ENCODE measurements at places on chromosomes 2 and 18.
A peak's percentile ranks its signal among the peaks of the same experiment; 100 is the strongest.

GRCh38 chr2:8086796-8087479 lies 594.9 kb upstream of the ID2 start:
- no peak overlapping the region for H3K27ac ChIP-seq
- no peaks in the 10 kb centered on the region for H3K4me1 ChIP-seq
- H3K36me3 ChIP-seq = no peaks in the 10 kb centered on the region
- H3K27me3 ChIP-seq = no peaks in the 10 kb centered on the region
- no peak overlapping the region for H3K4me3 ChIP-seq

GRCh38 chr2:102386004-102386403 lies 30.4 kb downstream of the IL18R1 start:
- peak overlapping the region; percentile 56 for H3K27ac ChIP-seq
- H3K4me1 ChIP-seq = peaks cover 29% of the 10 kb centered on the region
- H3K36me3 ChIP-seq = peaks cover 10% of the 10 kb centered on the region
- no peak overlapping the region for H3K4me3 ChIP-seq

DNA sequence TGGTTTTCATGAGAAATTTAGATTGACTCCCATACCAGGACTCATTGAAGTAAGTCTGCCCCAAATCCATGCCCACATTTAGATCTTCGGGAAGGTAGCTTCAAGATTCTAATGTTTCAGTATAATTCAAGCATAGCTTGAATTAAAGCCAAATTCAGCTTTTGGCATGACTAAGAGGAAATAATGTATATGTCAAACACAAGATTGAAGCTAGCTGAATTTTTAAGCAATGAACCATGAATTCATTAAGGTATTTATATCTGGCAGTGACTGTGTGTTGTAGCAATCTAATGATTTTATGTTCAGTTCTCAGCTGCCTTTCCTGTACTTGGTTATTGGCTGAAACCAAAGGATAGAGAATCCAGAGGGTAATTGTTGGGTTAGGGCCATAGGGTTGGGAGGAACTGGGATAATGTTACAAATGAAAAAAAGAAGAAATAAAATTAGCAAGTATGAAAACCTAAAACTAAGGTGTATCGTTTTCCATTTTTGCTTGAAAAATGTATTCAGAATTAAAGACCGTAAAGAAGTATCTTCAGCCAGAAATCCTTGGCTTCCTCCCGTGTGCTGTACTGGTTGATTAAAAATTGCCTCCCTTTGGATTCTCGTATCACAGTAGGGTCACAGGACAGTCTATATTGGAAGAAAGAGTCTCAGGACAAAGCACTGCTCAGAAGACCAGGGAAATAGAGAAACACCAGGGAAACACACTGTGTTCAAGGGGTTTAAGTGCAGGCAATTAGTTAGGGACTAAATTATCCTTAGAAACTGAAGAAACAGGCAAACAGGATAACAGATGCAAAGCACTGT lies 119.0 kb upstream of the FN1 start:
- no peaks in the 10 kb centered on the region for H3K4me1 ChIP-seq
- DNase-seq = no peak
- no peak overlapping the region for H3K27ac ChIP-seq
- no peaks in the 10 kb centered on the region for H3K36me3 ChIP-seq
- H3K27me3 ChIP-seq = no peaks in the 10 kb centered on the region

- no peak overlapping the region for H3K4me3 ChIP-seq
- no peaks in the 10 kb centered on the region for H3K4me1 ChIP-seq
- no peaks in the 10 kb centered on the region for H3K27me3 ChIP-seq
Measured at GRCh38 chr2:179545024-179545423, 280.4 kb upstream of the SESTD1 start.

- peaks cover 3% of the 10 kb centered on the region for H3K36me3 ChIP-seq
- DNase-seq = no peak
- H3K4me3 ChIP-seq = no peak overlapping the region
- no peaks in the 10 kb centered on the region for H3K4me1 ChIP-seq
Measured at GRCh38 chr2:48507111-48507510, 22.8 kb upstream of the STON1 start.

- no peaks in the 10 kb centered on the region for H3K36me3 ChIP-seq
- H3K27me3 ChIP-seq = no peaks in the 10 kb centered on the region
- no peak for DNase-seq
- H3K4me3 ChIP-seq = peak overlapping the region; percentile 72
- H3K27ac ChIP-seq = peak overlapping the region; percentile 85
- H3K4me1 ChIP-seq = no peaks in the 10 kb centered on the region
Measured at GRCh38 chr18:79989195-79989497, 783 bp upstream of the TXNL4A start.
